Stomach (tissue), 19 donors: ENCODE measurements at places on chromosomes 16 and 17.

- peak; percentile 47 for DNase-seq
Measured at GRCh38 chr17:28717578-28718332, at the start of gene RAB34. RAB34 (minus strand) TSS chr17:28717868; CDS start chr17:28717266, 602 bp downstream.

DNA sequence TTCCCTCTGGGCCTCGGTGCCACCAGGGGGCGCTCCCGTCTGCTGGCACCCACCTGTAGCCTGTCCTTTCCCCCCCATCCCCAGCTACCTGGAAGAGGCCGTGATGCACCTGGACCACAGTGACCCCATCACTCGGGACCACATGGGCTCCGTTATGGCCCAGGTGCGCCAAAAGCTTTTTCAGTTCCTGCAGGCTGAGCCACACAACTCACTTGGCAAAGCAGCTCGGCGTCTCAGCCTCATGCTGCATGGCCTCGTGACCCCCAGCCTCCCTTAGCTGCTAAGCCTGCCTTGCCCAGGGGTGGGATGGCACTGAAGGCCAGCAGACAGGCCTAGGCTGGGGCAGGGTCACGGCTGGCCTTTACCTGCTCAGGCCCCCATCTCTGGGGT, 818 bp upstream of the NRN1L start:
- DNase-seq = peak; percentile 76

DNA sequence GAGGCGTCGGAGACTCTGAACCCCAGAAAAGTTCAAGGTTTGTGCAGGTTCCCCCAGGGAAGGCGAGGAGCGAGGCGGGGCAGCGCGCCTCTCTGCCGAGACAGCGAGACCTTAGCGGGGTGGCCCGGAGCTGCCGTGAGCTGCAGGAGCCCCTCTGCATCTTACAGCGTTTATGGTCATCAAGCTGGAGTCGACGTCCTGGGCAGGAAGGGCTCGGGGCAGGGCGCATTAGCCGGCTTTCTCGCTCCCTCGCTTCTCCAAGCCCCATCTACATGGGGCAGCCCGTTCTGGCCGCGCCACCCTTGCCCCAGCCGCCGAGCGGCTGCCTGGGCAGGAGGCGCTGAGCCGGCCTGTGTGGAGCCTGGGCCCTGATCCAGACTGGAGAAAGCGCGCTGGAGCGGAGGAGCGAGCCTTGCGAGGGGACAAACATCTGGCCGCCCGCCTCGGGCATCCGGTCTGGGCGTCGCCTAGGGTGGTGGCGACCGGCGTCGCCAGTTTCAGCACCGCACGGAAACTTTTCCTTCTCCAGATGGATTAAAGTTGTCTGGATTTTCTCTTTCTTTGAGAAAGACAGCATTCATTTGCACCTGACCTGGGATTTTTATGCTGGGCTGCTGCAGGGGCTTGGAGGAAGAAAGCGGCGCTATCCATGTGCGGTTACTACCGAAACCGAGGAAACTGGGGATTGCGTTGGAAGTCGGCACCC, 750 bp downstream of the TMEM132E start:
- DNase-seq = peak; percentile 53

DNA sequence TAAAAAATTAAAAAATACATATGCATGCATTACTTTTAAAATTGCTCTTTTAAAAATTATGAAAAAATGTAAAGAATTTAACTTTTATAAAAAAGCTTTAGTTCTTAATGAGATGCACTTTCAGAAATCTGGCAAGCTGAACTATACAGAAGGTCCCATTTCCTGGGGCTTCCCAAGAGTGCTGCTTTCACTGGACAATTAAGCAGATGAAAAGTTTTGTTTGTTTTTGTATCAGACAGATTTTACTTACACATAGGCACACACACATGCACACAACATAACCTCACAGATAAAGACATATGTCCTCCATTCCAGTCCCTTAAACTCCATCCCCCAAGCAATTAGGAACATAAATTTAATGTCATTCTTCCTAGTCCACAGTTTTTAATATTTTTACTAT, 402.3 kb upstream of the ASIC2 start:
- no peak for DNase-seq

- no peak for DNase-seq
Measured at GRCh38 chr17:8366231-8366630, 10.3 kb downstream of the KRABD2 start.

DNA sequence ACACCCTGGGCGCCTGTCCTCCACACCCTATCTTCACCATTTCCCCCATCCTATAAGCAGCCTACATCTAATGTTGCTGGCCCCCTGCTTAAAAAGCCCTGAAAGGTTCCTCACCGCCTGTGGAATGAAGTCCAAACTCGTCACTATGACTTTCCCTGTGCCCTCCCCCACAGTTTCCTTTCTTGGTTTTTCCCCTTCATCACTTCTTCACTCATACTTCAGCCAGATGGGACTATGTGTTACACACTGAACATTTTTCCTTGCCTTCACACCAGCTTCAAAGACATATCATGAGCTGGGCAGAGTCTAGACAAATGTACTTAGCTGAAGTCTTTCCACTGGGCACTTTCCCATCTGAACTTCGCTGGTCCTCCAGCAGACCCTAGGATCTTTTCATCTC, 1.5 kb upstream of the MARCHF10 start:
- DNase-seq = no peak

DNA sequence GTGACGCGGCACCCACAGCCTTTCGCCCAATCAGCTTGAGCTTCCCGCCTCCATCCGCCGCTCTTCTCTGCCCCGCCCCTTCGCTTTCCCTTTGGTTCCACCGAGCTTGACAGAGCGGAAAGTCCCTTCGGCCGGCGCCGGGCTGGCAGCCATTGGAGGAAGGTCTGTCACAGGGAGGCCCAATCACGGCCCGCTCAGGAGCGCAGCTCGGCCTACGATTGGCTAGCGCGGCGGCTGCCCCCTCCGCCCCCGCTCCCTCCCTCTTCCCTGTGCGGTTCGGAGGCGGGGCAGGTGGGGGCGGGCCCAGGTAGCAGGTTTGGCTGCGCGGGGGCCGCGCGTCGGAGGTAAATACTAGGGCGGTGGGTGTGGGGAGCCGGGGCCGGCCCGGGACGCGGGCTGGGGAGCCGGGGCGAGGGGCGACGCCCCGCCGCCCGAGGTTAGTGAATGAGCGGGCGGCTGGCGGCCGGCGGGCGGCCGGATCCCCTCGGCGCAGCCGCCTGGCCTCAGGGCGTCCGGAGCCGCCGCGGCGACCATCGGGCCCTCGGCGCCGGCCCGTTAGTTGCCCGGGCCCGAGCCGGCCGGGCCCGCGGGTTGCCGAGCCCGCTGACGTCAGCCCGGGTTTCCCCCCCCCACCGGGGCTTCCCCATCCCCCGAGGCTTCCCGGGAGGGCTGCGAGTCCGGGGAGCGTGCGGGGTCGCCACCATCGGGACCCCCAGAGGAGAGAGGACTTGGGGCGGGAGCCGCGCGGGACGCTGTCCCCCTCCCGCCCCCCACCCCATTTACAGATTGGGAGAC, at the start of gene CYLD:
Gene CYLD, plus strand, starts transcription at position 306 of the 795 bp plus-strand sequence. CDS start 7,613 bp downstream, outside the sequence.
- peak; percentile 100 for DNase-seq

DNA sequence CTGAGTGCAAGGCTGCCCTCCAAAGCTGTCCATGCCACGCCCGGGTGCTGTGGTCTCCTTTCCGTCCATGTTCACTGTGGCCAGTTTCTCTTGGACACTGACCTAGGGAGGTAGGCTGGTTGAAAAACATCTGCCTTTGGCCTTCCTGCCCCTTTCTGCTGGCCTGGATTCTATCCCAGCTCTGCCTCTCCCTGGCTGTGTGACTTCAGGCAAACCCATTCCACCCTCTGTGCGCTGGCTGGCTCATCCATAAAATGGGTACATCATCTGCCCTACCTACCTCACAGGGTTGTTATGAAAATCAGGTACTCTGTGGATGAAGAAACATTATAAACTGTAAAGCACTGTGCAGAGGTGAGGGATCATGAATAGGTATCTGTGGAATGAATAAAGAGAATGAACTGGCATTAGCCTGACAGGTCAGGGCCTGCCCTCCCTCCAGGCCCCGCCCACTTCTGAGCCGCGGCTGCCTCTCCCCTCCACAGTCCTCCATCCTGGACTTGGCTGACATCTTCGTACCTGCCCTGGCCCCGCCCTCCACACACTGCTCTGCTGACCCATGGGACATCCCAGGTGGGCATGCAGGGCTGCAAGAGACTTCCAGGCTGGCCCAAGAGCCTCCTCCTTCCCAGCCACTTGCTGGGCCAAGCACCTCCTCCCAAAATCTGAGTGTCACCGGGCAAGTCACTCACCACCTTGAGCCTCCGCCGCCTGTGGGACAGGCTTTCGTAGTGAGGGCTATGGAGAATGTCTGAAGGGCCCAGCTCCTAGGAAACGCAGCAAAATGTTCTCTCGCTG, 7.0 kb upstream of the SPATA20 start:
- DNase-seq = no peak

GRCh38 chr17:52148288-52148968, 10.1 kb downstream of the CA10 start:
- DNase-seq = no peak
